ENCODE measurements at places on chromosomes 1 and 21.

DNA sequence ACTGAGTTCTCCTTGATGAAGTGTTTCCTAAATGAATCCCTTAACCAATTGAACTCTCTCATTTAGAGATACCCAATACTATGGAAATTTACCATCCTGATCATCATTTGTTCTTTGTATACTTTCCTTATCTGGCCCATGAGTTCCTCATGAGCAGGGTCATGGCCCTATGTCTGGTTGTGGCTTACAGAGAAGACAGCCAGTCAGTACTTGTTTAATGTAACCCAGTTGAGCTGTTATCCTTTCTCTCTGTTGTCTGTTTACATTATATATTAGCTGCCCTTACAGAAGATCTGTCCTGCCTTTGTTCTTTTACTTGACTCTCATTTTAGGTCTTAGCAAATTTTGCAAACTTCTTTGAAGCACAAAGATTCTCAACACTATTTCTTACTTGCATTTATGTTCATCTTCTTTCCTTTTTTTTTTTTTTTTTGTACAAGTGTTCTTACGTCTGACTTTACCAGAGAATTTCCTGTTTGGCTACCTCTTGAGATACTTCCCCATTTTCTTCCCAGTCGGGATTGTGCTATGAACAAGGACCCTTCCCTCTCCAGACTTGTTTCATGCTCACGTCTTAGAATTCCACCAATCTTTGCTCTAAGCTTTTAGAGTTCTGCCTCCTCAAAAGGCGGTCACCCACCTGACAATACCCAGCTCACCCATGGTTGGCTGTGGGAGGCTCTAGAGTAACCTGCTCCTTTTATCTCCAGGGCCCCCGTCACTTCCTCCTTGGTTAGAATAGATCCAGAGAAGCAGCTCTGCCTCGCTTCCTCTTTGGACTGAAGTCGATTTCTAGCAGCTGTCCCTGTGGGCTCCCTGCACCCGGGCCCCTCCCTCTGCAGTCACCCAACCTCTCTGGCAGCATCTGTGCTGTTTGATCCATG is 53.6 kb upstream of the RUNX1 start:
- DNase-seq, result no peak

DNA sequence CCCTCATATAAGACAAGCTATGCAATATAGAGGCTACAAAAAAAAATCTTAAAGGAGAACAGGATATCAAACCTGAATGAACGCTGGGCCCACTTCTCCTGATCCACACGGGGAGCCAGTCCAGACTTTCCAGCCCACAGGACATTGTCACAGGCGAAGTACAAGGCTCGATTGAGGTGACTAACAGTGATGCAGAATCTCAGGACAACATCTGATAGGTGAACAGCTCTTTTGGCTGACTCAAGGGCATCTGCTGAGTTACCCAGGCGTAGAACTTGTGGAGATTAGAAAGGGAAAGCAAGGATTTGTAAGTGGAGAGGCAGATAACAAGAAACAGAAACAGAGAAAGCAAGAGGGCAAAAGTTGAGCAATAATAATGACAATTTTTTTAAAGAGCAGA is 1.8 kb downstream of the PEX11B start:
- no peak for DNase-seq

DNA sequence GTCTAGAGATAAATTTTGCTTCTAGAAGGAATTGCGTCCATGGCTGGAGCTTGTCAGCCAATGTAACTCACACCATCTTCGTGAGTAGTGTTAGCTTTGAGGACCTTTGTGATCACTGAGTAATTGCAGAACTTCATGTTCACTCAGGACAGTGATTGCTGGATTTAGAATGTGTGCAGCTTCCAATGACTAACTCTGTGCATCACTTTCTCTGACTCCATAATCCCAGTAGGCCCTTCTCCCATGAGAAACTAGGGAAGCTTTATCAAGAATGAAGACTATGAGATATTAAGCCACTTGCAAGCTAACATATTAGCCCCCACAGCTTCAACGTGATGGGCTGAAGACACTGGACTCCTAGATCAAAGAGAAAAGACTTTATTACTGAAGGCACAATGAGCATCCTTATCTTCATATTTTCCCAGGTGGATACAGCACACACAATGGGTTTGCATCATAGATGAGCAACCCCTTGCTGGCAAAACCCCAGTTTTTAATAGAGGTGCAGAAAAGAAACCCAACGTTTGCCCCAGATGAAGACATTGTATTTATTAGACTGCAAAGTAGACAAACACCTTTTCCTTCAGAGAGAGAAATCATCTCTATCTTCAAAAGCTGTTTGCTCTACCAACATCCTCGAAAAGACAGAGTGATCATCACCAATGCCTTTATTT is 561.0 kb downstream of the LTN1 start:
- no peak for DNase-seq

GRCh38 chr1:170808216-170808885 is 127.0 kb upstream of the MROH9 start:
- no peak for DNase-seq

GRCh38 chr1:234310460-234310817 is 62.8 kb upstream of the COA6 start:
- DNase-seq, result no peak

- no peak for DNase-seq
Measured at GRCh38 chr1:34846265-34846664, 13.3 kb downstream of the SMIM12 start.

DNA sequence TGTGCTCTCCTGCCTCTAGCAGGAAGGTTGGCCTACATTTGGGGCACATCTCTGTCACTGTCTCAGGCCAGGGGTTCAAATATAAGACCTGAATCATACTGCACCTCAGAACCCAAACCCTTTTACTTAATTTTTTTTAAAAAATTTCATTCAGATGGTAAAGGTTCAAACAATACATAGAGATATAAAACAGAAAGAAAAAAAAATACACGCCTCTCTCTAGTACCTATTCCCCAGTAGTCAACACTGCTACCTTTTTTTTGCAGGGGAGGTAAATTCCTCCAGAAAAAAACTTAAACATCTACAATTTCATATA is 32.9 kb downstream of the MAPKAPK2 start:
- DNase-seq, result no peak

GRCh38 chr21:38938343-38938742 is 132.6 kb downstream of the ETS2 start:
- DNase-seq, result no peak

DNA sequence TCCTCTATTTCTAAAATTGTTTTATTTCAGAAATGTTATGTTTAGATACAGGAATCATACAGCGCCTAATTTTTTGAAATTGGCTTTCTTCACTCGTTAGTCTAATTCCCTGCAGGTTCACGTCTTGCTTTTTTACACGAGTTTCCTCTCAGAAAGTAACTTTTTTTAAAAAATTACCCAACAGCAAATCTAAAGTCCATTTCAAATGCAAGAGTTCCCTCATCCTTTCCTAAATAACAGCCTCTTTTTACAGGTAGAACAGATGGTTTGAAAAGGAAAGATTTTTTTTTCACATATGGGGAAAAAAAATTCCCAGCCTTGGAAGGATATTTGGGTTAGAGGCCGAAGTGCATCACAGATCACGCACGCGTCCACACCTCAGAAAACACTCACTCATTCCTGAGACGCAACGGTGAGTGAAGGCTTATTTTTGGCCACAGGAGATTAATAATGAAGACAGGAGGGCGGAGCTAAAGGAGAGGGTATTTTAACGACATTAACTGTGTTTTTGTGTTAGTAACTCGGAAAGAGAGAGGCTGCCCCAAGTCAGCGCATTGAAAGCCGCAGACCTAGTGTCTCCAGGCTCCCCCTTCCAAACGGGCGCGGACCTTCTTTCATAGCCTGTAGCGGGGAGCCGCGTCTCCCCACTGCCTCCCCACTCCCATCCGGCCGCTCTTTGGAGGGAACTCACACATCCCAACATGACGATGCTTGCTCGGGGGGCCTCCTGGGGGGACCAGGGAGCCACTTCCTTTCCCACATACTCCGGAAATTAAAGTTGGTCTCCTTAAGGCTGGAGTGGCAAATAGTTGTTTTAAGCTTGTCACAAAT is 969 bp upstream of the RIPK4 start:
- no peak for DNase-seq

- no peak for DNase-seq
Measured at GRCh38 chr1:198778049-198778448, 139.2 kb downstream of the PTPRC start.

DNA sequence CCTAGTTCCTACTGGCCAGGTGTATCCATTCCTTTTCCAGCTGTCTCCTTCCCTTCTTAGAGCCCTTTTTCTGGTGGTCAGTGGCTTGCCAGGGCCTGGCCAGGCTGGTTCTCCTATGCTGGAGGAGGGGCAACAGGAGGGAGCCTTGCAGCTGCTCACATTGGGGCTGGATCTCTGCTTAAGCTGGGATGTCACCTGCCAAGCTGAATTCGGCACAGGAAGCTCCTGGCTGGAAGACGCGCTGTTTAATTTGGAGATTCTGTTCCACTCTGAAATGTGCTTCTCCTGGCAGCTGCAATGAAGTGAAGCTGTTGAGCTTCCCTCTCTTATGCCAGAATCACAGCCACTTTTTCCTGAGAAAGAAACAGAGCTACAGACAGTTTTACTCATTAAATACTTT is 56.0 kb upstream of the POU3F1 start:
- DNase-seq, result no peak

GRCh38 chr1:160222546-160222945 is 17.4 kb downstream of the PEA15 start:
- no peak for DNase-seq

DNA sequence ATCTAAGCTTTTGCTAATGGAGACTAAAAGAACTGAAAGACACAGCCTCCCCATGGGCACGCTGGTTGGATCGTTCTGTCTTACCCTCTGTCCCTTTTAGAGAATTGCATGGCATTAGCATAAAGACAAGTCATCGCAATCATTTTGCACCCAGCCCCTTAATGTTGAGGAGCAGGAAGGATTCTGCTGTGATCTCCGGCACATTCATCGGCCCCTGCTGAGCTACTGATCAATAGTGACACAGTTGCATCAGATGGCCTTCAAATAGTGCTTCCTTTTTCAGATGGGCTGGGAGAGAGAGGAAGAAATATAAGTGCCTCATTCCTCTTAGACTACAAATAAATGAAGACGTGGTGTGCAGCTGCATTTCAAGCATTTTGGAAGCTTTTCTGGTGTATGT is 75.4 kb downstream of the NOS1AP start:
- no peak for DNase-seq

GRCh38 chr21:34113842-34114241 is 40.5 kb downstream of the MRPS6 start:
- no peak for DNase-seq

DNA sequence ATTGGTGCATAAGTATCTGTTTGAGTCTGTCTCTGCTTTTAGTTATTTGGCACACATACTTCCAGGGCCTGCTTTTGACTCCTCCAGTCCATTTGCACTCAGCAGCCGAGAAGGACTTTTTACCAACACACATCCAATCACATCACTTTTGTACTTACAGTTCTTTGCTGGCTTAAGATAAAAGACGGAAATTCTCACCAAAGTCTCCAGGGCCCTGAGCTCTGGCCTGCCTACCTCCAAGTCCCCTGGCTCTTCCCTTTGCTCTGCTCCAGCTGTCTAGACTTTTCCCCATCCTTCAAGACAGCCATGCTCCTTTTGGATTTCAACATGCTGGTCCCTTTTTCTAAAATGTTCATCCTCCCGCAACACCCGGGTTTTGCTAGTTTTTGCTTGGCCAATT is 2.2 kb upstream of the EVA1C start:
- DNase-seq, result no peak

DNA sequence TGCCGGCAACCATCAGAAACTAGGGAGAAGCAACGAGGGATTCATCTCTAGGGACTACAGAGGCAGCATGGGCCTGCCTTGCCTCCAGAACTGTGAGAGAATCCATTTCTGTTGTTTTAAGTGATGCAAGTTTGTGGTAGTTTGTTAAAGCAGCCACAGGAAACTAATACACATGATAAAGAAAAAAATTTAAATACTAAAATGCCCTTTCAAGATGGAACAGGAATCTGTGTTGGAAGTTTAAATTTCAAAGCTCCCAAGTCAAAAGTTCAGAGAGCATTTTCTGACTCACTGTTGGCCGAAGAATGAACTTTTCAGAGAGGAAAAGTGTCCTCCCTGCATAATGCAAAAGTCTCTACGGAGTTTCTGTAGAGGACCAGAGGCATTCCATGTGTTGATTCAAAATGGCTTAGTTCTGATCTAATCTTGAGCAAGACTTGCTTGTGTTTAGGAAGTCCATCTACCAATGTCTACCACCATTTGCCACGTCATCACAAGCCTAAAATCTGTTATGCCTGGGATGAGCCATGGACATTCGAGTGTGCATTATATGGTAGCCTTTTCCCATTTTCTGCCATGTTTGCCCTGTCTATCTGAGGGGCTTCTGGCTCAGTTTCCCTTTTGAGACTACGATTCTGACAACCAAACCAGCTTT is 22.4 kb upstream of the ARHGAP29 start:
- no peak for DNase-seq

- no peak for DNase-seq
Measured at GRCh38 chr1:19101244-19101643, 108.8 kb downstream of the UBR4 start.

DNA sequence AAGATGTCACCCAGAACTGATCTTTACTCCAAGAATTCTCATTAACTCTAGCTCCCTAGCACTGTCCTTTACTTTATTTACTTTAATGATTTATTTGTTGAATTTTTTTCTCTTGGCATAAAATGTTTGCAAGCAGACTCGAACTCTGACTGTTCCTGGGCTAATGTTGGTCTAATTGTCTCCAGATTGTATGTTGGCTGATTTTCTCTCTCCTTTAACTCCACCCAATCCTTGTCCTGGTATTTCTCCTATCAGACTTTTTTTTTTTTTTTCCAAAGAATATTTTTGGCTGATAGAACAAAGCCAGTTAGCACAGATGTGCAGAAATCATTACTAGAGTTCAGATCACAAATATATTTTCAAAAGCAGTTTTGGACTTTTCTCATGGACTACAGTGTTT is 82.6 kb downstream of the ATF6 start:
- DNase-seq, result no peak

DNA sequence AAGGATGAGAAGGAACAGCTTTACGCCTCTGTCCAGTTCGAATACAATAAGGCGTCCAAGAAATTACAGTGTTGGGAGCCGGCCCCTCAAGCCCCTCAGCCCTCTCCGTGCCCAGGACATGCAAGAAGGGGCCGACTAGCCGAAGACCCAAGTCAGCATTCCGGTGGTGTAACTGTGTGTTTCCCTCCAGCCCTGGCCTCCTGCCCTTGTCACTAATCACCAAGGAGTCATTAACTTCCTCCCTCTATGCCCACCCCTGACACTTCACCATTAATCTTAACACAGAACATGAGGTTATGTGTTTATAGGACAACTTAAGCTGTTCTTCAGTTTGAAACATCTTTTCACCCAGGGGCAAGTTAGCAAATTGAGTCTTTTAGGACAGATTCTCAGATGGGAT is 16.4 kb upstream of the C4BPB start:
- DNase-seq, result no peak

All from vagina (tissue), 2 donors.